ENCODE measurements at places on chromosomes 5 and 9.
A peak's percentile ranks its signal among the peaks of the same experiment; 100 is the strongest.

DNA sequence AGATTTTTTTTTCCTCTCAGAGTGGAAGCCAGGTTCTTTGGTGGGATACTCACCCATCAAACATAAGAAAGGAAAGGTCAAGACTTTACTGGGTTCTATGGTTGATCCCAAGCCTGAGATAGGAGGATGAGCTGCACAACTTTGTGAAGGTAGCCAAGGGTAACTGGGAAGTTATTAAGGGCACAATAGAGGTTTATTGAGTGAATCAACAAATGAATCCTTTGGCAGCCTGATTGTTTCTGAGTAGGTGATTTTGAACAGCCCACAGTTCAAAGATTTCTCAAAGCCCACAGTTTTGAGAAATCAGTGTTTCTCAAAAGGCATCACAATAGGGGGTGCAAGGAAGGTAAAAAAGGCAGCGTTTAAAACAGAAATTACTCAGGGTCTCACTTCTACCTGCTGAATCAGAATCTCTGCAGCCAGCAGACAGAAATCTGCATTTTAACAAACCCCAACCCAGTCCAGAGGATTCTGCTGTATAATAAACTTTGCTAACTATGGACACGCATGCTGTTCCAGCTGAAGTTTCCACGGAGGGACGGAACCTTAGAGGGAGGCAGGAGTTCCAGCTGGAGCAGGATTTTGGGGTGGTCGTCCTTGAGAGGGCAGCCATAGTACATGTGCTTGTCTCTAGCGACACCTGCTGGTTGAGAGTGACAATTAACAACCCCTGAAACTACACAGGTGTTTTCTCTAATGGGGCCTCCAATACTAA lies 32.7 kb upstream of the FSD1L start:
- DNase-seq = peak; percentile 74

GRCh38 chr5:36443941-36444340 lies 142.2 kb upstream of the RANBP3L start:
- DNase-seq = no peak

DNA sequence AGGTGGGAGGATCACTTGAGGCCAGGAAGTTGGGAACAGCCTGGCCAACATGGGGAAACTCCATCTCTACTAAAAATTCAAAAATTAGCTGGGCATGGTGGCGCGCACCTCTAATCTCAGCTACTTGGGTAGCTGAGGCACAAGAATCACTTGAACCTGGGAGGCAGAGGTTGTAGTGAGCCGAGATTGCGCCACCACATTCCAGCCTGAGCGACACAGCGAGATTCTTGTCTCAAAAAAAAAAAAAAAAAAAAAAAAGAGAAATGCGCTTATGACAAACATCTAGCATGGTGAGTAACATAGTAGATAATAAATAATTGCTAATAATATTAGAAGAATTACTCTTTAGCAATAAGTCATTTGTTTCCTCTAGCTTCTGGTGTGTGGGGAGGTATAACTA lies 25.9 kb downstream of the RUSC2 start:
- no peak for DNase-seq

DNA sequence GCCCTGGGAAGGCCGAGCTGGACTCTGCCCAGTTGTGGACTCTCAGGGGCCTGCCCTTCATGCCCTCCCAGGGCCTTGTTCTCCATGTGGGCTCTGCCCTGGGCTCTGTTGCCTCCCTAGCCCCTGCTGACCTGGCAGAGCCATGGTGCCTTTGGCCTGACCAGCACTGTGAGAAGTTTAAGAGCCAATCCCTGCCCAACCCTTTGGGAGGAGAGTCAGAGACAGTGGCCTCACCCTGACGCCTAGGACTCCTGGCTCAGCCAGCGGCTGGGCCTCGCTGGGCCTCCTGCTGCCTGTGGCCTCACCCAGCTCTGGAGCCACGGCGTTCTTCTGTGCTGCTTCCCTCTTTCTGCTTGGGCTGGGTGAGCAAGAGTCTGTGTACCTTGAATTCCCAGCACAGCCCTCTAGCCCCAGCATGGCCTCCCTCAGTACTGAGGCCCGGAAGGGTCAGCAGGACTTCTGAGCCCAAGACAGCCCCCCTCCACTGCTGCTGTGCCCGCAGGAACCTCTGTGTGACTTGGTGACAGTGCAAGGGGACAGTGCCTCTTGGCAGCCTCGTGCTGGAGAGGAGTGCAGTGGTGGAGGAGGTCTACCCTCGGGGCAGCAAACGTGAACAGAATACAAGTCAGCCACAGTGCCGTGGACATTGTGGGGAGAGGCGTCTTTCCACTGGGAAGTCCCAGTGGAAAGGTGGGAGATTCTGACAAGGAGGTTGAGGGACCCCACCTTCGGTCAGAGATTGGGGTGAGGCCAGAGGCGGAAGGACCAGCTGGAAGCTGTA lies 97.4 kb downstream of the CACNA1B start:
- no peak for DNase-seq

DNA sequence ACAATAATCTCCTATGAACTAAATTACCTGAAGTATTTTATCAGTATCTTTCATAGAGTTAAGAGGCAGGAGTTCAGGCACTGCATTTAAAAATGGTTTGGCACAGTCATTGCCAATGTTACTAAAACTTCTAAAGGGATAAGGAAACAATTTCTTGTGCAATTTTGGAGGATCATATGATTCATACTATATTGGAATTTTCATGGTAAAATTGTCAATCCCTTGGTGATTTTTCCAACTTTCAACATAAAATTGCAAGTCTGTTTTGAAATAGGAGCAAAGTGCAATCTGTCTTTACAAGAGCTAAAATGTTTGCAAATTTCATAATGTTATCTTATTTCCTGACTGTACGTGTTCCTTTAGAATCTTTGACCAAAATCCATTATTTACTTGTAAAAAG lies 211.1 kb downstream of the DMRTA1 start:
- no peak for DNase-seq

All from G401 (cell line).